ENCODE measurements at places on chromosomes 5 and 9.

DNA sequence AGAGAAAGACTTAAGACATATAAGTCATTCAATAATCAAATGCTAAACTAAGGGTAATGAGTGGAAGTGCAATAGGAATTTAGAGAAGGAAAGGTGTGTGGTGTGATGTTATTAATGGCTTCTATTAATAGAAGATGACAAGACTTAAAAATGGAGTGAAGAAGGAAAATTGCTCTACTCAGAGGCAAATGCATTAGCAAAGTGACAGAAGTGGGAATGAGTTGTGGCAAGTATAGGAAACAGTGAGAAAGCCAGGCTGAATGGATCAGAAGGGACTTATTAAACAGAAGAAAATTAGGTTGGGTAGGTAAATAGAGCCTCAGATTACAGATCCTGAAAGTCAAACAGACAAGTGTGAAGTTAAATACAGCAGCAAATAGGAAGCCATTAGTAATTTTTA lies 5.7 kb downstream of the SKIC3 start:
- DNase-seq = no peak

DNA sequence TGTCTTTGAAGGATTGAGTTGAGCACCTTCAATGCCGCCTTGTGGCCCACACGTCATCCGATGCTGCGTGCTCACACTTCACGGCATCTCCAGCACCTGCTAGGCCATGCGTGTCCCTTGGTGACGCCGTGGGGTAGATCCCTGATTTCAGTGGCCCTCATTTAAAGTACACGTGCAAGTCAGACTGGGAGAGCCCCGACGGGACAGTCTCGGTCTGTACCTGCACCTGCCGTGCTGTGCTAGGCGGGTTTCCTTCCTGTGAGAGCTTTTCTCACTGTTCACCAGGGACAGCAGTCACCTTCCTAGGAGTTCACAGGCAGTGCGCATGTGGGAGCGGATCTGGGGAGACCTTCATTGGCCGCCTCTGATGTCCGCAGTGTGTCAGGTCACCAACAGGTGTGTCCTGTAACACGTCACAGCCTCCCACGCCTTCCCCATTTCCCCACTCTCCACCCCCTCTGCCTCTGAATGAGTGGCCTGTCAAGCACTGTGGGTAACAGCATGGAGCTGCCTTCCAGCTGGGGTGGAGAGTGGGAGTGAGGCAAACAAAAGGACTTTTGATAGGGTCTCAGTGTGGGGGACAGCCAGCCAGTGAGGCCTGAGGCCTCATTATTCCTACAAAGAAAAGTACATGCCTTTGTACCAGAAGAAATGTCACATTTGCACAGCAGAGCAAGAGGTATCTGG lies 236.4 kb downstream of the FANCC start:
- no peak for DNase-seq

DNA sequence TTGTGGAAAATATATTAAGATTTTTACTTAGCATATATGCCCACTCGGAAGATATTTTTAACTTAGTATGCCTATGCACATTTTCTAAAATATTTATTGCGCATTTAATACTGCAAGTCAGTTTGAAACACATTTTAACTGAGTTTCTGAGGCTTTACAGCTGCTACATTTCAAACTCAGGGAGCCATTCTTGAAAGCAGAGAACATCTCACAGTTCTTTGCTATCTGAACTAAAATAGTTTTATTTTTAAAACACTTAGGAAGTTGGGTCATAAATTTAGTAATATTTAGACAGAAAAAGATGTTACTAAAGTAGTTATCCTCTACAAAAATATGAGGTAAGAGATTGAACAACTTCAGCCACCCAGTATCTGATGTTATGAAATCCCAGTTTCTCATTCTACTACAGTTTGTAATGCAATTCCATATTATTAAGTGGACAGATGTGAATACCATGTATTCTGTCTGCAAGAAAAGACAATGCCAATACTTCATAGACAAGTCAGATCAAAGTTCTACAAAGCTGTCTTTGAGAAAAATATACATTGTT lies 409.9 kb upstream of the EDIL3 start:
- DNase-seq = no peak

GRCh38 chr9:127349483-127350113 lies 47.4 kb upstream of the SLC2A8 start:
- no peak for DNase-seq

GRCh38 chr5:116406306-116407041 lies 168.1 kb downstream of the SEMA6A start:
- DNase-seq = no peak

DNA sequence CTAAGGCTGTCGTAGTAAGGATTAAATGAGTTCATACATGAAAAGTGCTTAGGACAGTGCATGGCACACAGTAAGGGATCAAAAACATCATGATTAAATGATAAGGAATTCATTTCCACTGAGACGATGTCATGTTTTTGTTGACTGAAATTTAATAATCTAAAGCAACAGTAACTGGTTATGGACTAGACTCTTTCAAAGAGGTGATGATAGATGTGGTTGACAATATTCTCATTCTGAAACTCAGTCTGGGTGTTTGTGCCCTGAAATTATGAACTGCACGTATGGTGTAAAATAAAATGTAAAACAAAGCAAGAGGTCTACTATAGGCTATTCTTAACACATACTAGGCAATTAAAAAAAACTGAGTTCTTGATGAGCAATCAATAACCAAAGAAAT lies 280.0 kb downstream of the DENND1A start:
- DNase-seq = no peak

DNA sequence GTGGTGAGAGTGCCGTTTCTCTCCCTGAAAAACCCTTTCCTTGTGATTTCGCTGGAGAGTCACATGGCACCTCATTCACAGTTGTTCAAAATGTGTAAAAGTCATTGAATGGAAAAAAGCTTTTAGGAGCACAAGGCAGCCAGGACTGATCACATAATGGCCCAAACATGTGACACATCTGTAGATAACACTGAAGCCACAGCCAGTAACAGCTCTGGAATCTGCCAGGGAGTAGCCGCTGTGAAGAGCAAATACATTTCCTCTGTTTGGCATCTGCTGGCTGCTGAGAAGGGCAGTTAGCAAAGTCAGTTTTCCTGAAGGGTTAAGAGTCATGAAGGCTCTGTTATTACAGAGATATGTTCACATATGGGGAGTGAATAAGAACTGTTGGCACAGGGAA lies 271.8 kb downstream of the NNT start:
- DNase-seq = no peak

DNA sequence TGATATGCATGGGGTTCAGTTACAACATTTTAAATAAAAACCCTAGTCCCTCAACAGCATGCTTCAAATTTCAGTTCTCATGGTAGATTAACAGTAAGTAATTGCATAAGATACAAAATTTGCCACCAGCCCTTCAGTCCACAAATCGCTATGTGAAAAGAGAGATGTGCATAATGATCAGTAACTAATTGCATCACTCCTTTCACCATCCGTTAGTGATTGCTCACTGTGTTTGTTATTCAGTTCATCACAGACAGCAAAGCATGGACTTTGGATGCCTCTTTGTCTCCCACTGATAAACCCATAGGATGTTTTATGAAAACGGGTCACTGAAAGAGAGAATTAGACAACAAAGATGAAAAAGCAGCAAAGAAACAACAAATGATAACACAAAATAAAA lies 103.2 kb downstream of the MCTP1 start:
- DNase-seq = no peak

DNA sequence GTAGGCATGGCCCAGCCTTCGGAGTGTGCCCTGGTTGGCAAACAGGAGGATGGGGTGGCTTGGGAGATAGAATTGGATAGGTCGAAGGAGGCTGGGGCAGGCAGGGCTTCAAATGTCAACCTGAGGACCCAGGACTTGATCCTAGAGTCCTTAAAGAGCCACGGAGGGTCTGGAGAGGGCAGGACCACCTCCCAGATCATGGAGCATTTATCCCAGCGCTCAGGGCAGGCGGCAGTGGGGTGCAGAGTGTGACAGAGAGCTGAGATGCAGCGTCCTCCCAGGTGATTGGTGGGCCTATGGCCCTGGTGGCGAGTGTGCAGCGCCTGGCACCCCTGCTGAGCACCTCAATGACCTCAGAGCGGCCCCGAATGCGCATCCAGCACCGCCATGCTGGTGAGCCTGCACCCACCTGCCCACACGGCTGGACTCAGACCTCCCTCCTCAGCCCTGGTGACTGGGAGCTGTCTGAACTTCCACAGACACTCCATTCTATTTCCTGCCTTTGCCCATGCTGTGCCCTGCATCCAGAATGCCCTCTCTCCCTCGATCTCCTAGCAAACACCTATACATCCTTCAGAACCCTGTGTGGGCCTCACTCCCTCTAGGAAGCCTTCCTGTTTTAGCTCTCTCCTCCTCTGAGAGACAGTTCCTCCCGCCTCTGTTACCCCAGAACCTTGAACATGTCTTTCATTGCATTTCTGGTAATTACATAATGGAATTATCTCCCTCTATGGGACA lies 6.3 kb downstream of the ADGRD2 start:
- no peak for DNase-seq

- DNase-seq = no peak
Observed at GRCh38 chr5:75828029-75828428, 110.8 kb upstream of the POC5 start.

GRCh38 chr5:171801839-171802238 lies 16.2 kb downstream of the SMIM23 start:
- DNase-seq = no peak

DNA sequence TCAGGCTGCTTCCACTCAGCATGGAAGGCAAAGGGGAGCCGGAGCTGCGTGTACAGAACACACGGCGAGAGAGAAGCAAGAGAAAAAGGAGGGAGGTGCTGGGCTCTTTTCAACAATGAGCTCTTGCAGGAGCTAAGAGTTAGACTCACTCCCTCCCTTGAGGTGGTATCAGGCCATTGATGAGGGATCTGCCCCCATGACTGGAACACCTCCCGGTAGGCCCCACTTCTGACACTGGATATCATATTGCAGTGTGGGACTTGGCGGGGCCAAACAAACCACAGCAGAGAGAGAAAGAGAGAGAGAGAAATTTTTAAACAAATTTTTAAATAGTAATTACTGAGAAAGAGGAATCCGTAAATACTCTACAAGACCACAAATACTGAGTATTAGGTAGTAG lies 182.2 kb downstream of the TRIO start:
- no peak for DNase-seq

- DNase-seq = no peak
Observed at GRCh38 chr9:122297512-122297911, 32.8 kb downstream of the MRRF start.

- DNase-seq = no peak
Observed at GRCh38 chr5:83426855-83427254, 44.7 kb upstream of the VCAN start.

DNA sequence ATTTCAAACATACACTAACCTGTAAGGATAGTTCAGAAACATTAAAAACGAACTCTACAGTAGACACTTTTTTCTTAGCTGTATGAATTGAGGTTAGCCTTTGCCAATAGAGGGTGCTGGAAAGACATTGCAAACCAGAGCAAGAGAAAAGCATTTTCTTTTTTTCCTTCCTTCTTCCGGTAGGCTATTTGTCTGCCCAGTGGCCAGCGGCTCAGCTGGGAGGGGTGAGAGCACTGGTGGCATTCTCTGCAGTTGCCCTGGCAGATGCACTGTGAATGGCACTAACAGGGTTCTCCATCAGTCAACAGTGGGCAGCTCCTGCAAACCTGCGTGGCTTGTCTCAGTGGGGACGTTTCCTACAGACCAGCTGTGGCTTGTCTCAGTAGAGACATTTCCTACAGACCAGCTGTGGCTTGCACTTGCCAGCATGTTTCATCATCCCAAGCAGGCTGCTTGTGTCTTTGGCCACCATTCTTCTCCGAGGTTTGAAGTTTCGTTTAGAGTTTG lies 984.5 kb upstream of the CDH18 start:
- peak; percentile 5 for DNase-seq

DNA sequence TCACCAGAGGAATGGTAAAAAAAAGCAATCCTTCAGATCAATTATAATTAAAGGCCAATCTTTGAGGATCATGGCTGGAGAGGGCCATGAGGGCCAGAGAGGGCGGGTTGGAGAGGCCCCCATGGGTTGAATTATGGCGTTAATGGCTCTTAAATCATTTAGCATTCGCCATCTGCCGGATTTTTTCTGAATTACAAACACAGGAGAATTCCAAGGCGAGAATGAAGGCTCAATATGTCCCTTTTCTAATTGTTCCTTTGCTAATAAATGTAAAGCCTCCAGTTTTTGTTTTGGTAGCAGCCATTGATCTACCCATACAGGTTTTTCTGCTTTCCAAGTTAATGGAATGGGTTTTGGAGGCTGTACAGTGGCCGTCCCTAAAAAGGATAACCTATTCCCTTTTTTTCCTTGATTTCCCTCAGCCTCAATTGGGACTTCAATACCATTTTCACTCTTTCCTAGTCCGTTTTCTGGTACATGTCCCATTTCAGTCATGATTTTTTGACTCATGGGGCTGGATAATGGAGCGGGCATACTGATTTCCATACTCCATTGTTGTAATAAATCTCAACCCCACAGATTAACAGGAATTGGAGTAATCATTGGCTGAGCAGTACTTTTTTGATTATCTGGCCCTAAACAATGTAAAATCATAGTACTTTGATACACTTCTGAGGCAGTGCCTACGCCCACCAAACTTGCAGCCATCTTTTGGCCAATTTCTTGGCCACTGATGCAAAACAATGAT lies 6.7 kb upstream of the TMEM141 start:
- DNase-seq = no peak

GRCh38 chr9:70613024-70613768 lies 198.7 kb upstream of the KLF9 start:
- DNase-seq = no peak

- no peak for DNase-seq
Observed at GRCh38 chr5:6195711-6196358, 182.5 kb downstream of the MED10 start.

DNA sequence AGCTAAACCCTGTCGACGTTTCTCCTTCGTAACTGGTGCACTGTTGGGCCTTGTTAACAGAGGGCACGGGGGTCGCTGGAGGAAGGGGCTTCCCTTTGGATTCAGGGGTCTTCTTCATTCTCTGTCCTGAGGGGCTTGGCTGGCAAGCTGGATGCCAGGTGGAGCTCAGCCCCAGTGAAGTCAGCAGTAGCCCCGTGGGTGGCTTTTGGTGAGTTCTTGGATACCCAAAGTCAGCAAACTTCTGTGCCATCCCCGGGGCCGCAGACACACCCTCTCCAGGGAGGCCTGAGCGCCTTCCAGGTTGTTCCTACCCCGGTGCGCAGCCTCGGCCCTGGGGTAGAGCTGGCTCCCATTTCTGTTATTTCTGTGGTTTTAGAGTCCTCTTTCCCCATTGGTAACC lies 12.3 kb upstream of the OBP2A start:
- DNase-seq = no peak

- DNase-seq = no peak
Observed at GRCh38 chr9:76192013-76192412, 202.2 kb downstream of the RFK start.

GRCh38 chr5:9927521-9927997 lies 297.4 kb upstream of the TAS2R1 start:
- DNase-seq = no peak

DNA sequence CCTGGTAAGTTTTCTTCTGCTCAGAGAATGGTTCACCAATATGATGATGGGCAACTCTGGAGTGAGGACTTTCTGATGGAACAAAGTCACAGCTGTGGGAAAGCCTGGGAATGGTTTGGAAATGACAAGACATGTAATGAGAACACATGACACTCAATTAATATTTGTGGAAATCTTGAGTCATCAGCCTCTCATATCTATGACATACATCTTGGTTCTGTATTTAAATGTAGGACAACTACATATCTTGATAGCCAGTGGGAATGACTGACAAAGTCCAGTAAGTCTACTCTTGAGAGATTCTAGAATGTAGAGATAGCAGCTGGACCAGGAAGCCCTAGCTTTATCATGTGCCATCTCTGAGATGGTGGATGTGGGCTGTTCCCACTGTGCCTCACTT lies 85.5 kb downstream of the PALM2AKAP2 start:
- DNase-seq = no peak
